Stimulated activated naive CD8-positive, alpha-beta T cell treated with anti-CD3 and anti-CD28 coated beads, Interleukin-15, Interleukin-2, amounts not matched to agents 100 U/mL and 50 U/mL, for 24 hours (primary cell): ENCODE measurements at places on chromosomes 6 and 20.

- no peak for DNase-seq
These were observed 120.8 kb downstream of the ISM1 start for GRCh38 chr20:13341737-13342393.

GRCh38 chr20:24960302-24960801 lies 11.3 kb downstream of the CST7 start:
- DNase-seq = no peak

GRCh38 chr20:11853359-11853758 lies 64.3 kb upstream of the BTBD3 start:
- DNase-seq = no peak

DNA sequence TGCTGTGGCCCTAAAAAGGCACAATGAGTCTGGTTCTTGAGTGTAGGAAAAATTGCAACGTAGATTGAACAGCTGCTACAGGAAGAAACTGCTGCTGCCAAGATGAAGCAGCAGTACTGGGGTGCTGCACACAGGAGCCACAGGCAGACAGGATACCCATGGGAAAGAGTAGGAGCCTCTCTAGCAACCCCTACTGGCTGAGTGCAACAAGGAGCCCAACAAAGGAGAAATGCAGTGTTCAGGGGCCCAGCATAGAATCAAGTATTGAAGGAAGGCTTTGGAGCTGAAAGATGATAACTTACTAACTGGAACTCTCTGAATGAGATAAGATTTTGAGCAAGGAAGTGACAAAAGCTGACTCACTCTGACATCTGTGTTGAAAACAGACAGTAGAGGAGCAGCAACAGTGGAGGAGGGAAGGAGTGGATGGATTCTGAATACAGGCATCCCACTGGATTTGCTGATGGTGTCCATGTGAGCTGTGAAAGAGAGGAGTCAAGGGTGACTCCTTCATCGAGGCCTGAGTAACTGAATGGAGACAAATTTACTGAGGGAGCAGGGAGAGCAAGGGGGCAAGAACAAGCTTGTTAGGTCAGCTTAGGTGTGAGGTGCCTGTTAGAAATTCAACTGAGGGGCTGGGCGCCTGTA lies 534.7 kb upstream of the JARID2 start:
- peak; percentile 61 for DNase-seq

DNA sequence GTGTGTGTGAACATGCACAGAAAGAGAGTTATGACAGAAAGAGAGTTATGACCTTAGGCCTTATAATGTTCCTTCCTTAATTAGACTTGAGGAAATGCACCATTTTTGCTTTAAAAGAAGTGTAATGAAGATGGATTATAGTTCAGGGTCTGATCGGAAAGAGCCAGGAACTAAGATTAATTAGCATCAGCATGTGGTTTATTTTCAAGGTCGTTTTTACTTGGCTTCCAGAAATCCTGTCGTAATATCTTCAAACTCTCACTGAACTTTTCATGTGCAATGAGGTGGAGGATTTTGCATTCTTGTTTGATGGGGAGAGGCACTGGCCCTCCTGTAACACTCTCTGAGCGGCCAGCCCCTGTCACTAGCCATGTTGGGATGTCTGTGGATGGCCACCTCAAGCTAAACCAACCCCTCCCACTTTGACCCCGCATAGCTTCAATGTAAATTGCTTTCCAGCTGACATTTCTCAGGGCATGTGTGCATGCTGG lies 116.8 kb downstream of the CDC5L start:
- DNase-seq = no peak

DNA sequence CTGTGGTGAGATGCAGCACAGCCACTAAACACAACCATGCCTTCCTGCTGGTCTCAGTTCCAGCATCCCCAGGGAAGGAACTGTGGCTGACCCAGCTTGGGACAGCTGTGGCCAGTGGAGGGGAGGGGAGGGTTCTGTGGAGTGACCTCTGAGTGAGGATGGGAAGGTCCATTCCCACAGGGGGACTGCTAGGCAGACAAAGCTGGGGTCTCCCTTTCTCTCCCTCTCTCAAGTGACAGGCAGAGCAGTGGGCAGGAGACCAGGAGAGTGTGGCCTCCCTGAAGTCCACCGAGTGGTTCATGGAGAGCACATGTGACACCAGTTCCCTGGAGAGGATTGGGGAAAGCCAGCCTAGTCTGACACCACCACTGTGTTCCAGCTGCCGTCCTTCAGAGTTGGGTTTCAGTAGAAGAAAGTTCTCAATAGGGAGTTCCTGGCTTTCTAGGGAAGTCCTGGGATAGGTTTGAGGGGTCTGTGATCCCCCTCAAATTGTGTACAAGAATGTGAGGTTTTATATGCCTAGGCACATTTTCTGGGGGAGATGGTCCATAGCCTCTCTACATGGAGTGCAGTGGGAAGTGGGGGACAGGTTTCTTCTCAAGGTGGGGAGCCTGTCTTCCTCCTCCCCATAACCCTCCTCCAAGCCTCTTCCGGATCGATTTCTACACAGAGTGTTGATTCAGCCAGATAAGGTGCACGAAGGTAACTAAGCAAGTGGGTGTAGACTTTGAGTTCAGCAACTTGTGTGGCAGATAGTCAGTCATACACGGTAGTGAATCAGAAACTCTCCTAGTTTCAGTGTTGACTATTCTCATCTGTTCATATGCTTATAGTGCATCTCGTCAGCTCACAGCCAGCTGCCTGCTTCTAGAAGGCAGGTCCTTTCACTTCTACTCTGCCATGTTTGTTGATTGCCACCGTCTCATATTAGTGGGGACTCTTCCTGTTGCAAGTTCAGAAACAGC lies 18.9 kb downstream of the MANBAL start:
- DNase-seq = no peak

DNA sequence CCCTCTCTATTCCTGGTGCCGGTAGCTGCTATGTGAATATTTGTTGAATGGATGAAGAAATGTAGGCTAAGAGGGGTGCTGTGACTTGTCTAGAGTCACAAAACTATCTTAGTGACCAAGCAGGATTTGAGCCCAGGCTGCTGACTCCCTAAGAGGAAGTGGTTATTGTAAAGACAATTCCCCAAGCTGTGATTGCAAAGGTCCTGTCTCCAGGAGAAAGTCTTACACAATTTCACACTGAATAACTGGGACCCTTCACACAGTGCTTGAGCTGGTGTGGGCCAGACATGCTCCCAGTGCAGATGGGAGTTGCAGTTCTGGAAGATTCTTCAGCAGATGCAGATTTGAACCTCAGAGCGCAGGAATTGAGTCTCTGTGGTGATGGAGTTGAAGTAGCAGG lies 38.1 kb downstream of the IYD start:
- DNase-seq = no peak

- DNase-seq = no peak
These were observed 12.8 kb downstream of the RBCK1 start for GRCh38 chr20:420721-421574.

- DNase-seq = no peak
These were observed 115.1 kb downstream of the MAN1A1 start for GRCh38 chr6:119234457-119234856.

- DNase-seq = no peak
These were observed 344.7 kb downstream of the CDH4 start for GRCh38 chr20:61596687-61597330.

GRCh38 chr6:81727876-81728517 lies 24.5 kb downstream of the TENT5A start:
- no peak for DNase-seq

GRCh38 chr6:85390105-85390728 lies 59.7 kb upstream of the NT5E start:
- DNase-seq = no peak

DNA sequence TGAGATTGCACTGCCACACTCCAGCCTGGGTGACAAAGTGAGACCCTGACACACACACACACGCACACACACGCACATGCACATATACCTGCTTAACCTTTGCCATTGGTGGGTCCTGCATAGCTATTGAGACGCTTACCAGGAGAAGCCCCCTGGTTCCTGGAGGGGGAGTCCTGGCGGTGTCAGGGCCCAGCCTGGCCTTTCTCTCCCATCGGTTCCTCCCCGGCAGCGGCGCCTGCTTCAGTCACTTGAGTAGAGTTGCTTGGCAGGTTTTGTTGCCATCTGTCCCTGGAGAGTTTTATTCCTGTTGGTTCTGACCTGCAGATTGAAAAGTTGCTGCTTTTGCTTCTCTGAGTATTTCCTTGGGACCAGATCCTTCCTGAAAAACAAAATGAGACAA lies 20.6 kb upstream of the FAM209A start:
- no peak for DNase-seq

GRCh38 chr20:49866051-49866450 lies 49.3 kb downstream of the SPATA2 start:
- no peak for DNase-seq

- DNase-seq = no peak
These were observed 110.7 kb downstream of the CHD6 start for GRCh38 chr20:41507436-41507835.

DNA sequence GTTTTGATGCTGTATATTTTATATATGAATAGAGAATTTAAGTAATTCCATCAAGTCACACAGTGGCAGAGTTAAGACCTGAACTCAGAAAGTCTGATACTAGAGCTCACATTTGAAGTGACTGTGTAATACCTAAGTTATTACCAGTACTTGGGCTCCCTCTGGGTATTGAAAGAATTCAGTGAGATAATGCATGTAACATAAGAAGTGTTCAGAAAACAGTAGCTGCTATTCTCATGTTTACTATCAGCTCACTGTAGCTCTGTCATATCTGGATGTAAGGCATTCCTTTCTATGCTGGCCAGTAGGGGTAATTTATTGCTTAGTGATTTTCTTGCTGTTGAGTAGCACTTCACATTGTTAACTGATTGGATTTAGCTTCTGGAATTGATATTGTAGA lies 44.6 kb downstream of the NKX2-4 start:
- DNase-seq = no peak

- no peak for DNase-seq
These were observed 356.6 kb downstream of the PREX1 start for GRCh38 chr20:48471176-48471575.

GRCh38 chr20:1269850-1270249 lies 3.8 kb downstream of the SNPH start:
- no peak for DNase-seq

GRCh38 chr20:2399390-2399789 lies 18.7 kb downstream of the TGM6 start:
- DNase-seq = no peak

- peak; percentile 70 for DNase-seq
These were observed 92.8 kb downstream of the CLIC5 start for GRCh38 chr6:45922728-45923351.

DNA sequence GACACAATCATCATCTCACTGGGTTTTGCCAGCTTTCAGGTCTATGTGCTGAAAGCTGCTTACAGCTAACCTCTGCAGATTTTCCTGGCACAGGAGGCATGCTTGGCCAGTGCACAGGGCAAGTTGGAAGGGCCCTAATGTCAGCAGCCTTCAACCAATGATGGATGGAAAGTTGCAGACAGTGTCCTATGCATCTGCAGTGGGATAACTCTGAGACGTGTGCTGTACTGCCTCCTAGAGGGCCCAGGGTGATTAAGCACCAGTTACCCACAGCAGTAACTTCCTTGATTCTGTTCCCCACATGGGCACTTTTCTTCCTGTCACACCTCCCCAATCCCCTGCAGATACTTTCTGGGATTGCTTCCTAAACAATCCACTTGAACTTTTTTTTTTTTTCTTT lies 38.6 kb downstream of the OVOL2 start:
- DNase-seq = peak; percentile 6

GRCh38 chr6:14965424-14966075 lies 280.3 kb upstream of the JARID2 start:
- no peak for DNase-seq

- no peak for DNase-seq
These were observed 34.5 kb downstream of the SYTL3 start for GRCh38 chr6:158684311-158684710.

DNA sequence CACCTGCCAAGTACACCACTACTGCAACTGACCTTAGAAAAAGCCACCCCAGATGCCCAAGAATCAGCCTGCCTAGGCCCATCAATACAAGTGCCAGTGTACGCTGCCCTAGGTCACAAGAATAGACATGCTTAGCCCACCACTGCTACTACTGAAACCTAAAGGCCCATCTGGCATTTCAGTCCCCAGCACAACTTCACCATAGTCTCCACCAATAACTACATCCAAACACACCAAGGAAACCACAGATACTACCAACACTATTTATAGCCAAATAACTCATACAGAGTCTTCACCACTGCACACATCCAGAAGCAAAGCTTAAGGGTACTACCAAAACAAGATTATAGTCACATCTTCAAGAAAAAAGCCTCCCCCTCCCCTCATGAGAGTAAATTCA lies 28.2 kb downstream of the TREML4 start:
- no peak for DNase-seq

GRCh38 chr6:134819863-134820800 lies 129.8 kb downstream of the ALDH8A1 start:
- DNase-seq = no peak

- DNase-seq = no peak
These were observed 10.3 kb upstream of the CYP24A1 start for GRCh38 chr20:54184071-54184470.

- no peak for DNase-seq
These were observed 215.0 kb upstream of the PLCB4 start for GRCh38 chr20:8853805-8854338.

DNA sequence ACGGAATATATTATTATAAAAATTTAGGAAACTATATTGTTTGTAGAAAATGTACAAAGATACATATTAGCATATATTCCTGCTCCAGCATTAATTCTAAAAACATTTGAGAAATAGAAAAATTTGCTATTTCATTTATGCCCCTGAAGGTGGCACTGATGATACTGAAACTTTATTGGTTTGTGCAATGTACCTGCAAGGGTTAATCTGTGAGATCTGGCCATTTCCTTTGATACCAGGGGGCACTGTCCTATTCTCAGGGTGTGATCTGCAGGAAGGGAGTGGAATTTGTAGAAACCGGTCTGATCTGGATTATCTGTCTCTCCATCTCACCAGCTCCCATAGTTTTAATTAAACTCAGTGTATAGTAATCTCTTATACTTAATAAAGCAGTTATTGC lies 625.1 kb upstream of the IMPG1 start:
- DNase-seq = no peak

GRCh38 chr6:114030767-114031166 lies 59.8 kb upstream of the HDAC2 start:
- DNase-seq = no peak

DNA sequence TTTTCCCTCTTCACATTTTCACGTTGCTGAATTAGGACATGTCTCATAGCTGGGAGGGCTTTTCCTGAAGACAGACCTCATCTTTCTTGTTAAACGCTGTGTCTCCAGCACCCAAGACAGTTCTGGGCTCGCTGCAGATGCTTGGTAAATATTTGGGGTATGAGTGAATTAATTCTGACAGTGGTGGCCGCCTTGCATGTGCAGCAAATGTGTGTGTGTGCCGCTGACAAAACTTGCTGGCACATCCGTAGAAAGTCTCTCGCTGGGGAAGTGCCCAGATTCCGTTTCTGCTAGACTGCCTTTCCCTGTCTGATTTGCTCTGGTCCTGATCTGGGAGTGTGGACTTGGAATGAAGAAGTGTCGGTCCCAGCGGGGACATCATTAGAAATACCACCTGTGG lies 48.2 kb upstream of the ZNFX1 start:
- DNase-seq = no peak
